ENCODE measurements at places on chromosomes 16 and 17.

GRCh38 chr16:8589057-8589899 is 1.0 kb downstream of the TMEM114 start:
- DNase-seq, result no peak

GRCh38 chr16:67987460-67988160 is 7.3 kb upstream of the DPEP3 start:
- DNase-seq, result no peak

DNA sequence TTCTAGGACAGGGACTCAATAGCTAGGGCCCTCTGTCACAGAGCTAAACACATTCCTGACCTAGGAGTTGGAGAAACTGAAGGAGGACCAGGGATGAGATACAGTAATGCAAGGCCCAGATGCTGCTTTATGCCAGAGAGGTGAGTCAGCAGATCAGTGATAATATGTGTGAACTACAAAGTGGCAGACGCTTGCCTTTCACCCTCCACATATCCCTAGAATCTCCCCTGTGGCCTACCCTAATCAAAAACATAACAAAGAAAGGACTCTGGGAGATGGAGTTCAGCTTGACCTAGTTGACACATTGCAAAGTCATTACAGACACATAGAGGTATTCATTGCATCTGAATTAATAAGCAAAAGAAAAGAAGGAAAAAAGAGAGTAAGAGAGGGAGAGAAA is 417.6 kb upstream of the DYNLRB2 start:
- DNase-seq, result no peak

DNA sequence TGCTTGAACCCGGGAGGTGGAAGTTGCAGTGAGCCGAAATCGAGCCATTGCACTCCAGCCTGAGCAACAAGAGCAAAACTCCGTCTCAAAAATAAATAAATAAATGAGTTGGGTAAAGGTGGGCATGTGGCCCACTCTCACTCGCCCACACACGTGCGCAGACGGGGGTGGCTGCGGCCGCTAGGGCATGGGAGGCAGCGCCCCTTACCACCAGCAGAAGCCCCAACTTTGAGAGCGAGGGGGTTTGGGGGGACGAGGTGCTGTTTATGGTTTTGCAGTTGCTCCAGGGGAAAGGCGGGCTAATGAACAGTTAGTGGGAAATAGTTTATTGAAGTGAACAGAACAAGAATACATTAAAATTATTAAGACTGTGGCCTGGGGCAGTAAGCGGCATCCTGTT is 14.9 kb upstream of the RBFOX3 start:
- no peak for DNase-seq

- no peak for DNase-seq
These were observed 794 bp downstream of the PDE6G start for GRCh38 chr17:81655378-81656117.

- DNase-seq, result no peak
These were observed 18.2 kb upstream of the MAP3K14 start for GRCh38 chr17:45334701-45335677.

GRCh38 chr16:4321286-4322120 is 5.6 kb downstream of the GLIS2 start:
- no peak for DNase-seq

DNA sequence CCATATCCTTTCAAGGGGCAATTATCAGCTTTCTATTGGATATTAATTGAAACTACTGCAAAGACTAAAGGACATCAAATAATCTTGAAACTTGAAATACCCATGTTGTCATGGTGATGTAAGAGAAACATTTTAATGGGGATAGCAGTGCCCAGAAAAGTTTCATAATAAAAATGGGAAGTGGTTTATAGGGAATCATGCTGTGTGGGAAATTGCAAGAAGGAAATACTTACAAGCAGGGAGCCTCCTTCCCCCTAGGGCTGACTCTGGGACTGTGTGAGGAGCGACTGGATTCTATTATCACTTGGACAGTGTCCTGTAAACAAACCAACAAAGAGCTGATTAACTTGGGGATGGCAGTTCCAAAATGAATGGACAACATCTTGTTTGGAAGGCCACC is 1393.1 kb upstream of the GOT2 start:
- no peak for DNase-seq

DNA sequence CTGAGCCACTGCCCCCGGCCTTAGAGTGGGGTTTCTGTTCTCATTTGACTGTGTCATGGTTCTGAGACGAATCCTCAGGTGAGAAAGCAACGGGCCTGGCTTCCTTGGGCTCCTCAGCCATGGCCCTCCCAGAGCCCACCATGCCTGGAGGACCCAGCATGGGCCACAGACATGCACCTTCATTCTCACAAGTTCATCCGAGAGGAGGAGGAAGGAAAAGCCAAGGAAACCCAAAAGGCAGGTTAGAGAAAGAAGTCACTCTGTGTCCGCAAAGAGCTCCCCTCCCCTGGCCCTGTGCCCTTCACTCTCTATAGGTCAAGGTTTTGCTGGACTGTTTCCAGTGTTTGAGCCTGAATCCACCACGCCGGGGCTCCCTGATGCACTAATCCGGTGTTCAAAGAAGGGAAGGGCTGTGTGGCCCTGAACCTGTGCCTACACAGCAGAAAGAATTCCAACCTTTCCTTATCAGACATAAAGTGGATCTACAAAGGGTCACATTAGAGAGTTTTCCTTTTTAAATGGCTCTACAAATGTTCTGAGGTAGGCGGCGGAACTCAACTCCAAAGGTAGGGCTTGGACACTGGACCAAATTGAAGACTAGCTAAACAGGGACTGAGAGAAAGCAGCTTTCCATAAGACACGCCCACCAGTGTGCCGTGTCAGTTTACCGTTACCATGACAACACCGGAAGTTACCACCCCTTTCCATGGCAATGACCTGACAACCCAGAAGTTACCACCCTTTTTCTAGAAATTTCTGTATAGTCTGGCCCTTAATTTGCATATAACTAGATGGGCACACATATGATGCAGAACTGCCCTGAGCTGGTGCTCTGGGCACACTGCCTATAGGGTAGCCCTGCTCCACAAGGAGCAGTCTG is 15.9 kb upstream of the PECAM1 start:
- no peak for DNase-seq

DNA sequence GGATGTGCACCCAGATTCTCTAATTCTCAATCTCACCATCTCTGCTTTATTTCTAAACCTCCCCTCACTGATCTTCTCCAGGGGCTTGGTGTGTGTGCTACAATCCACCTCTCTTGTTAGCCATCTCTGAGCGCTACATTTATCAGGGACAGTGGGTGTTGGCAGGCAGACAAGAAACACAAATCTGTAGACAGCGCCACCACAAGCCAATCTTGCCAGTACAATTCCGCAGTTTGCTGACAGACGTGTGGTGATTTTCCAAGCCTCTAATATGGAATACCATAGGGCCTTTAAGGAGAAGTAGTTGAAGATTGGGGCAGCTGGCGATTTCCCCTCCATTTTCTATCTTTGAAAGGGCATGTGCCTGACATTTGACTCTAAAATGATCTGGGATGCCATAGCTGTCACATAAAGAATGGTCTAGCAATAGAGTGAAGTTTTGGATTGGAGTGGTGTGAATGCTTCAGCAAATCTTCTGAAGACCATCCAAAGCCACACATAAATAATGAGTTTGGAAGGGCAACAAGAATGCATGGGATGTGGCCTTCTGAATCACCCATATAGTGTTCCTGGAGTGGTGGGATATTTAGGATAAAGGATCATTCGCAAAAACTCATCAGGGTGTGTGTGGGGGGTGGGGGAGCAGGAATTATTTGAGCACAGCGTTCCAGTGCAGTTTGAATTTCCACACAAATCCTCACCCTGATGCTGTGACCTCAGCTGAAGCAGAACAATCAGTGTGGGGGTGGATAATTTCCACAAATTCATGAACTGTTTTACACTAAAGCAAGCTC is 12.0 kb upstream of the ANKFN1 start:
- DNase-seq, result no peak

DNA sequence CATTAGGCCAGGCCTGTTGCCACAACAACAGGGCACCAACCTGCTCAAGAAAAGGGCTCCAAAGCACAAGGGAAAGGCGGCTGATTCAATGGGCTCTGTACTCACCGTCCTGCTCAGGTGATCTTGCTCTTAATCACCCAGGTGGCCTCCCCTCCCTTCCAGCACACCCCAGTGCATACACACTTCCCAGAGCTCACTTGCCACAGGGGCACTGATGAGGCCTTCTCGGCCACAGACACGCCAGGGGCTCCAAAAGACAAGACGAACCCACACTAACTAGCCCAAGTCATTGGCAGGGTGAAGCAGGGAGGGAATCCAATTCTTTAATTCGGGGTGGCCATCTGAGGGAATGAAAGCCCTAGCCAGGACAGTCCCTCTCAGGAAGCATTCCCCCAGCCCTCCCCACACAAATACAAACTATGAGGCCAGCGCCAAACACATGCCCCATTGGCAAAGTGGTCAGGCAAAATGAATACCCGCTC is 1.4 kb downstream of the MYO18A start:
- no peak for DNase-seq

DNA sequence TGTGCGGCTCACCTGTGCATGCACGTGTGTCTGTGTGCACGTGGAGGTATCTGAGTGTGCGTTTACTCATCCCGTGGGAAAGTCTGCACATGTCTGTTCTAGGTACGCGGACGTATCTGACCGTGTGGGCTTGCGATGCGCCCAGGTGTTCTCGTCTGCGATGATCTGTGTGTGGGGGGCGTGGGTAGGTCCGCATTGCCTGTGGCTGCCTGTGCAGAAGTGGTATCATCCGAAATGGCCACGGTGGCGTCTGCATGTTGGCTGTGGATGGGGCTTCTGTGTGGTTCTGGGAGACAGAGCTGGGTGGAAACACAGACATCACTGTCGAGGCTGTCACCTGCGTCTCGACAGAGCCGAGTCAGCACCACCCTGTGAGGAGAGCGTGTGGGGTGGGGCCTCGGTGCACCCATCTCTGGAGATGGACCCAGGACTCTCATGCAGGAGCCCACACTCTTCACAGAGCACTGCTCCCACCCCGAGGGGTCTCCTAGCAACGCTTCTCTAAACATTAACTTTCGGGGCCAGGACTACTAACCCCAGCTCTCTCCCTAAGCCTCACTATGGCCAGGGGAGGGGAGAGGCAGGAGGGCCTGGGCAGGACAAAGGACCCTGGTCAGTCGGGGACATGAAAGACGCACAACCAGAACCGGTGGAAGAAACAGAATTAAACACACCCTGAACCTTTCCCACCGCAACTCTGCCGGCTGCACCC is 8.4 kb downstream of the DPEP1 start:
- no peak for DNase-seq

- no peak for DNase-seq
These were observed 6.3 kb upstream of the XAF1 start for GRCh38 chr17:6749519-6749918.

GRCh38 chr16:68022728-68023537 is at the start of the genes DDX28 and DUS2:
DDX28 (minus strand) TSS chr16:68023232; CDS start chr16:68023202, 30 bp downstream.
DUS2 (plus strand) TSS chr16:68023284; CDS start chr16:68038024, 14,740 bp downstream.
- DNase-seq, result peak; percentile 85

GRCh38 chr16:89015271-89015859 is 38.4 kb upstream of the CBFA2T3 start:
- DNase-seq, result no peak

- DNase-seq, result peak; percentile 53
These were observed 86.8 kb upstream of the WSB1 start for GRCh38 chr17:27207073-27207513.

DNA sequence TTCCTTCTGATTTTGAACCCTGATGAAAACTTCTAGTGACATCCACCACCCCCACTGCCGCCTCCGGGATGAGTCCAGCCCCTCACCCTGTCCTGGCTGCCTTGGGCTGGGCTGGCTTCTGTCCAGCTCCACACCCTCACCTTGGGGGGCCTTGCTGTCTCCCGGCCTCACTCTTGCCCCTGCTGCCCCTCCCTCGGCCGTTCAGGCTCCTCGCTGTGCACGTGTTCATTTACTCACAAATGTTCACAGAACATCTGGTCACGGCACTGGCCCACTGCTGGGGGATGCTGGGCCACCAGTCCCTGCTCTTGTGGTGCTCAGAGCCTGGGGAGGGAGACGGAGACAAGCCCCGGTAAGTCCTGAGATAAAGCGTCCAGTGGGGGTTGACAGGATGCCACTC is 40.6 kb downstream of the PRMT7 start:
- DNase-seq, result no peak

GRCh38 chr17:74573169-74573568 is 5.9 kb upstream of the CD300H start:
- DNase-seq, result no peak

DNA sequence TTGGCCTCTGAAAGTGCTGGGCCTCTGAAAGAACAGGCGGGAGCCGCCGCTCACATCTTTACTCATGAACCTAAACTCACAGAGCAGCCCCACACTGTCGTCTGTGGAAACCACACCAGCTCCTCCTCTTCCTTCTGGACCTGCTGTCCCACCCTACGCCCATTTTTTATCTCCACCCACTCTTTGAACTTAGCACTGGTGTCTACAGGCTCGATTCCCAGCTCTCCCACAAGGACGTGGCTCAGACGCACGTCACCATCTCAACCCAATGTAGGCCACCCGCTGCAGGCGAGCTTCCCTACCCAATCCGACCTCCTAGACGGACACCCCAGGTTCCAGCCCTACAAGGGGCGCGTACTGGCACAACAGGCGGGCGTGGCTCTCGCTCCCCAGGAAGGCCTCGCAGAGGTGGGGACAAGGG is 62.2 kb downstream of the NXN start:
- DNase-seq, result no peak

DNA sequence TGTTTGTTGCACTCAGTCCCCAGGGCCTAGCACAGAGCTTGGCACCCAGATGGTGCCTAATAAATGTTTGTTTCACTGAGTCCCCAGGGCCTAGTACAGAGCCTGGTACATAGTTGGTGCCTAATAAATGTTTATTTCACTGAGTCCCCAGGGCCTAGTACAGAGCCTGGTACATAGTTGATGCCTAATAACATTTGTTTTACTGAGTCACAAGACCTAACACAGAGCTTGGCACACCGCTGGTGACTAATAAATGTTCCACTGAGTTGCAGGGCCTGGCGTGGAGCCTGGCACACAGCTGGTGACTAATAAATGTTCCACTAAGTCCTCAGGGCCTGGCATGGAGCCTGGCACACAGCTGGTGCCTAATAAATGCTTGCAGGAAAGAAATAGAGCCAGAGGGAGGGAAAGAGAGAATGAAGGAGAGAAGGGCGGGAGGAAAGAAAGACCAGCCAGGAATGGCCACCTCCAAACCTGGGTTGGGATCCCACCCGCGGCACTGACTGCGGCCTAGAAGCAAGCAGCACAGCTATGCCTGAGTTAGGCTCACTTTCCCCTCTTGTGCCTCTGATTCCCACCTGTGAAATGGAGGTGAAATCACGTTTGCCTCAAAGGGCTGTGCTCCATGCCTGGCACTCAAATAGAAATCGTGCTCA is 7.5 kb downstream of the SLC5A11 start:
- DNase-seq, result no peak

DNA sequence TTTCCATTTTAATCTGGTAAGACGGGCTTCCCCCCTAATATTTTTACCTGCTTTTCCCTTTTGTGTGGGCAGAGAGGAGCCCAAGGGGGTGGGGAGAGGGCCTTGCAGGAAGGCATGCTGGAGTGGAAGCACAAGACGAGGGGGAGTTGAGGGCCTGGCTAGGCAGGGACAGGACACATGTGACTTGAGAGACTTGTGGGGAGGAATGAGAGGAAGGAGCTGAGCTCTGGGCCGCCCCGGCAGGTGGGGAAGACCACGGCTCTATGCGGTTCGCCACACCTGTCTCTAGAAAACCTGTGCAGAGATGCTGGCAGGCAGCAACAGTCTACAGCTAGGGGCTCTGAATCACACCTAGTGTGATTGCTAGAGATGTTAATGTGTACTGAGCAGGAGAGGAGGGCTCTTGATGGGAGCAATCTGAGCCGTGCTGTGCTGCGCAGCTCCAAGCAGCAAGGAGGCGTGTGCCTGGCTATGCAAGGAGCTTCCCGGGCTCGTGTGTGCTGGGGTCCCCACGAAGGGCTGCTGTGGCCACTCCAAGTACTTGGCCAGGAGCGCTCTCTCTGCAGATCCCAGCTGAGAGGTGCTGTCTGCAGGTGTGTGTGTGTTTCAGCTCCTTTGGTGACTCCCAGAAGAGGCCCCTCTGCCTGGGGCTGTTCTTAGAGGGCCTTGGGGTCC is 50.2 kb downstream of the PDPK1 start:
- no peak for DNase-seq

Measured in hepatic stellate cell (primary cell).